Activated naive CD8-positive, alpha-beta T cell treated with anti-CD3 and anti-CD28 coated beads, Interleukin-2, amount 50 U/mL, for 16 hours (primary cell): ENCODE measurements at places on chromosomes 5 and 9.

DNA sequence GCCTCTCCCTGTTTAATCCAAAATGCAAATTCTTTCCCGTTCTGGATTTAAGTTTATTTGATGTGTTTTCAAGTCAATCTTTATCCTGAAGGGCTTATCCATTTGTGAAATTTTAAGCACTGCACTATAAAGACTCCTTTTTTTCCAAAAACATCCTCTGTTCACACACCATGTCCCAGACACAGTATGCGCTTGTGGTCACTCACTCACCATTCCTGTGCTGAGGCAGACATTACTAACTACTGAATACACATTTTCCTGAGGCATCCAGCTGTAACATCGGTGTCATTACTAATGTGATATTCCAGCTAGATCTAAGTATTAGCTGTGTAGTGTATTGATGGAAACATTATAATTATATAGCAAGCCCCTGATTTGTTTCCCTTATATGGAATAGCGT is 298.4 kb downstream of the KCTD16 start:
- no peak for DNase-seq

DNA sequence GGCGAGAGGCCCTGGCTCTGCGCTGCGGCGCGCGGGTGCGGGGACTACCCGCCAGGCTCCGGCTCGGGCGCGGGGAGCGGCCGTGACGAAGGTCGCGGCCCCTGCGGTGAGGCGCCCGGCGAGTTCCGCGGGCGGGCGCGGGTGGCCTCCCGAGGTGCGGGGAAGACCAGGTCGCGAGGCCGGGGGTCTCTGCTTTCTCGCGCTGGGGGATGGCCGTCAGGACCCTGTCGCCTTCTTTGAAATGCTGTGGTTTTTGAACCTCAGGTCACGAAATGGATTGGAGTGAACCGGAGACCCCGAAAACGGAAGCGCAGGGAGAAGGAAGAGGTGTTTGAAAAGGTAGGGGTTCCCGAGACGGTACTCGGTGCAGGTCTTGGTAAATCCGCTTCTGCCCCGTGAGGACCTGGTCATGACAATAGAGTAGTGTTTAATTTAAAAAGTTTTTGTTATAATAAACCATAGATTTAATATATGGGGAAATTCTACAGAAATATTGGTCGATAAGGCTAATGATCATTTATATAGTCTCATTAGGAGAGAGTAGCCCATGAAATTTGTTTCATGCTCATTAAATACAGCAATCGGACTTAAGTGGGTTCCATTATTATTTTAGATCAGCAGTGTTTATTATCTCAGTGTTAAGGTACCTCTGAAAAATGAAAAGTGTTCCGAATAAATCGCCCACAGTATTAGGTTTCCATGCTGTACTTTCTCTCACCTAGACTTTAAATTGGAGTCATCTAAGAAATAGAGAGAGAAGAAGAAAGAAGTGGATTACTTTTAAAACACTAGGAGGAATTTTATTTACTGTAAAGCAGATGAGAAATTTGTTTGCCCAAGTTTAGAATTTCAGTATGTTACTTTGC is 279.0 kb downstream of the AOPEP start:
- DNase-seq: no peak

GRCh38 chr5:160665460-160665859 is 186.6 kb downstream of the ATP10B start:
- no peak for DNase-seq

- no peak for DNase-seq
Measured at GRCh38 chr5:170511551-170512258, 7.9 kb downstream of the KCNIP1 start.

- no peak for DNase-seq
Measured at GRCh38 chr9:120382453-120382852, 197.5 kb downstream of the CDK5RAP2 start.

GRCh38 chr9:114240647-114241558 is 82.0 kb upstream of the ORM1 start:
- DNase-seq: no peak
